ENCODE measurements at places on chromosomes 2 and 18.

DNA sequence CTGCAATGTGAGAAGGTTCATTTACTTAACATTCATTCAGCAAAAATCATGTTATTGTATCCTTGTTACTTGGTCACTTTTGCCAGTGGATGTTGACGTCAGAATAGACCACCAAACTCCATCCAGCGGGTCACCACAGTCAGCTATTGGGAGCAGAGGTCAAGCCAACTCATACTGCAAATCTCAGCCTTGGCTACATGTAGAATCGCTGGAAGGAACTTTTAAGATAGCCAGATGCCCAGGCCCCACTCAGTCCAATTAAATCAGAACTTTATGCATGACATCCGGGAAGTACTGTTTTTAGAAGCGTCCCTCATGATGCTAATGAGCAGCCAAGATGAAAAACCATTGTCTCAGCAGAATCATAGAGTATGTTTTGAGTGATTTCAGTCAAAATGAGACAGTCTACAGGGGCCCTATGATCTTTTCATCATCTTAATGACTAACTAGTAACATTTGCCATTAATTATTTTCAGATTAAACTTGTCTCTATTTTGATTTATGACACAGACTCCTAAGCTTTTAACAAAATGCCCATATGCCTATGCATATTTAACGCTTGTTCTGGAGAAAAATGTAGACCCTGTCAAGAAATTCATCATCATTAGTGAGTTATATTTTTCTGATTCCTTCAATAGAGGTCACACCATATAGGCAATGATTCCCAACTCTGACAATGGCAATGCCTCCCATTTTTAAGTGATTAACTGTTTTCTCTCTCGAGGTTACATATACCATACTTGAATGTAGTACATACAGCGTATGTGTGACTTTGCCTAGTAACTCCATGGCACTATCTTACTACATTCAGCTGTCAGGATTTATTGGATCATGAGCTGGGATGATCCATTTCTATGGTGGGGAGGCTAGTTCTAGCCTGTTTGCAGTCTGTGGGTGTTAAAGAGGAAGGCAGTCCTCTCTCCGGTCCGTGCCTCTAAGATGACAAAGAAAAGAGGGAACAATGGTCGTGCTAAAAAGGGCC lies 63.7 kb upstream of the CCBE1 start:
- no peak for DNase-seq

- DNase-seq = no peak
Observed at GRCh38 chr2:54940723-54941122, 109.5 kb downstream of the RTN4 start.

DNA sequence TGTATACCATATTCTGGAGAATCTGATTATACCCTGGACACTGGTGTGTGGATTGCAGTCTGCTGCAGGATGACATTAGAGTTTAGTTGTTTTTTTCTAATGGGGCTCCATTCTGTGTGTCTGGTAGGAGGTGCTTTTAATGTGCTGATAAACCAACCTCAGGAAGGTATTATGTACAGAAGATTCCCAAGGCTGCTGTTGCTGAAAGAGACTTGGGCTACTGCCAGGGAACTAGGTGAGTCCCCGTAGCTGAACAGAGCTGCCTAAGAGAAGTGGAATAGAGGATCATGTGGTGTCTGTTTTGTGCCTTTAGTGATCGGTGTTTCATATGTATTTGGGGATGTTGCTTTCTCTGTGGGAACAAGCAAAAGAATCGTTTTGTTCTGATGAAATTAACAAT lies 16.5 kb downstream of the SPATA3 start:
- DNase-seq = no peak

- DNase-seq = no peak
Observed at GRCh38 chr18:6652098-6652497, 77.4 kb upstream of the ARHGAP28 start.

GRCh38 chr2:19128148-19128547 lies 230.3 kb downstream of the OSR1 start:
- DNase-seq = no peak

- DNase-seq = no peak
Observed at GRCh38 chr2:200661477-200661876, 75.7 kb downstream of the AOX1 start.
